ENCODE measurements at places on chromosomes 5 and 9.
A peak's percentile ranks its signal among the peaks of the same experiment; 100 is the strongest.

GRCh38 chr5:124677374-124678351 is 68.8 kb downstream of the ZNF608 start:
- DNase-seq = no peak

GRCh38 chr9:35684921-35685320 is 4.8 kb downstream of the TPM2 start:
- no peak for DNase-seq

DNA sequence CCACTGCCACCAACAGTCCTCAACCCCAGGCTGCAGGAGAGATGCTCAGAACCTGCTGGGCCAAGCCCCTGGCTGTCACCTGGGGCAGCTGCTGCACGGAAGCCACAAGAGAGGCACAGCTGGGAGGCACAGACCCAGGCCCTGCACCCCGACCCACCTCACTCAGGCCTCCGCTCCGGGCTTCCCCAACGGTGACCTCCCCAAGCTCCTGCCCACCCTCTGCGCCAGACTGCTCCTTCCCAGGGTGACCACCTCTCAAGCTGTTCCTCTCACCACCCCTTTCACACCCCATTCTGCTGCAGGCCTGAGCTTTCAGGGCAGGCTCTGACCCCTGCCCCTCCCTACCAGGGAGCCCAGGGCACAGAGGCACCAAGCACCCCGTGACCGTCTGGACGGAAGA is 33.0 kb downstream of the VAV2 start:
- DNase-seq = no peak

- DNase-seq = no peak
These were observed 7.6 kb upstream of the CXXC5 start for GRCh38 chr5:139640421-139641115.

DNA sequence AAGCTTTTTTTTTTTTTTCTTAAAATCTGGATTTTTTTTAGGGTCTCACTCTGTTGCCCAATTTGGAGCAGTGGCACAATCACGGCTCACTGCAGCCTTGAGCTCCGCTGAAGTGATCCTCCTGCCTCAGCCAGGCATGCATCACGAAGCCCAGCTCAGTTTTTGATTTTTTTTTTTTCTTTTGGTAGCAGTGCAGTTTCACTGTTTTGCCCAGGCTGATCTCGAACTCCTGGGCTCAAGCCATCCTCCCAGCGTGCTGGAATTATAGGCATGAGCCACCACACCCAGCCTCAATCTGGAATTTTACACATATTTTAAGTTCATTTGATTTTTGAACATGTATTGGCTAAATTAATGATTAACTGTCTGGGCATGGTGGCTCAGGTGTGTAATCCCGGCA is 36.3 kb downstream of the TRIO start:
- no peak for DNase-seq

DNA sequence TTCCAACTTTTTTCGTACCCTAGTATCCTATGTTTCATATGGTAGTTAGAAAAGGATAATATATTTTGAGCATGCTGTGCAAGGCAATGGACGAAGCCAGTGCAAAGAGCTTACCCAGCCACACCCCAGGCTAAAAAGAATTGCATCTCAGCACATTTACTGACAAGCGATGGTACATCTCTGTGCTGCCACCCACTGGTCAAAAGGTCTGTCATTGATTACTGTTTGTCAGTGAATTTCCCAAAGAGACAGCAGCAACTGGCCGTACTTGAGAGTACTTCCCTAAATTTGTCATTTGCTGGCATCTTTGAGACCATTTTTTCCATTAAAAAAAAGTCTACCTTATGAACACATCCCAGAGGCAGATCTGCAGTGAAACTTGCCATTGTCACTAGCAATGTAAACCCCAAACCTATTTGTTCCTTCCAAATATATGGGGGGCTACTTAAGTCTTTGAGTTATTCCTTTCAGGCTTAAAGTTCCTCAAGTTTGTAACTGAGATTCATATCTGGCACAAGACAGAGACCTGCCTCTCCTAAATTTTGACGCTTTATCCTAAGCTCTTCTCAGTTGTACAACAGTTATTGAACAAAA is 184.3 kb downstream of the CTNND2 start:
- DNase-seq = peak; percentile 21

DNA sequence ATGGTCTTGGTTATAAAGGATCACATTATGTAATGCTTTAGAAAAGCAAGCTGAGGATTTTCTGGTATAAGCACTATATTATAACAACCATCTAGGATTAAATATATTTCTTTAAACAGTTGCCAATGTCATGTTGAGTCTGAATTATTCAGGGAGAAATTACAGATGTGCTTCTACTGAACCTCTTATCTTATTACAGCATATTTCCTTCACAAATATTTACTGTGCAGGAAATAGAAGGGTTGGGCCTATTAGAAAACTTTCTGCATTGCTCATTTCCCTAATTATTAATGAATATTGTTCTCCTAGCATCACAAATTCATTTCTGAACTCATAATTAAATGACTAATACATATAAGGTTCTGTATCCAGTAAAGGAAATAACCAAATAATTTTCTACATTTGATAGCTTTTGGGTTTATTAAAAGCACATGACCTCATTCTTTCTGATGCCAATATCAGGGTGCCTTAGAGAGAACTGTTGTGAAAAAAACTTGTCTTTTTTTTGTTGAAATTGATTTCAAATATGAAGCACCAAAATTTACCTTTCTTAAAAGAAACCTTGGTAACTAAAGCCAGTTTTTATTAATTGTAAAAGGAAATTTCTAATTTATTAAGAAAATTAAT is 476.8 kb upstream of the PTGER4 start:
- no peak for DNase-seq

GRCh38 chr5:178625679-178626483 is 969 bp downstream of the CLK4 start:
- DNase-seq = peak; percentile 31

- no peak for DNase-seq
These were observed 120.8 kb upstream of the SLC27A6 start for GRCh38 chr5:128844354-128844923.

DNA sequence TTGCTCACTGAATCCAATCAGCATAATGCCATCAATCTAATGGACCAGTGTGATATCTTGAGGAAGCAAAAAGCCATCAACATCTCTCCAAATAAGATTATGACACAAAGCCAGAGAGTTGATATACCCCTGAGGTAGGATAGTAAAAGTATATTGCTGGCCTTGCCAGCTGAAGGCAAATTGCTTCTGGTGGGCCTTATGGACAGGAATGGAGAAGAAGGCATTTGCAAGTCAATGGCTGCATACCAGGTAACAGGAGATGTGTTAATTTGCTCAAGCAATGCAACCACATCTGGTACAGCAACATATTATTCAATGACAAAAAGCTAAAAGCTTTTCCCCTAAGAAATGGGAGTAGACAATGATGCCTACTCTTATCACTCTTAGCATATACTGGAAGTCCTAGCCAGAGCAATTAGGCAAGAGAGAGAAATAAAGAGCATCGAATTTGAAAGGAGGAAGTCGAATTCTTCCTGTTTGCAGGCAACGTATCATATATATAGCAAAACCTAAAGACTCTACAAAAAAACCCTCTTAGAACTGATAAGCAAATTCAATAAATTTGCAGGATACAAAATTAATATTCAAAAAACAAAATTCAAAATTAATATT is 216.1 kb upstream of the RASA1 start:
- DNase-seq = no peak

DNA sequence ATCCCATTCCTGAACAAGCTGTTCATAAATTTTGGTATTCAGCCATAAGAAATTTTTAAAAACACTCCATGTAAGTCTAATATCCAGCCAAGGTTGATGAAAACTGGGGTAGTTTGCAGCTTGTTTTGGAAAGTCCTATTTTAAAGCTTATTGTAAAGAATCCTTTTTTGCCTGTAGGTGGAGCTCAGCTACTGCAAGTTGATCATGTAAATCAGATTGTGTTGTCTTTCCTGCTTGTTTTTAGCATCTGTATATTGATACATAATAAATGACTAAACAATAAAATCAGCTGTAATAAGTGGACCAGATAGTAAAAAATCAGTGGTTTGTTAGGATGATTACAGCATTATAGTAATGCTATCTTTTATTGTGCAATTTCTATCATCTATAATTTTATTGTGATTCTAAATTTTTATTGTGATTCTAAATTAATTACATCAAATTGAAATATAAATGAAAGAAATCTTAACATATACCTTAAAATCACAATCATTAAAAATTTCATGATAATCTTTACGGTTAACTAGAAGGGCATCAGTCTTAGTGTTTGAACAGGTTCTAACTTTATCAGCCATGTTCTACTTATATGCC is 42.4 kb downstream of the CWC27 start:
- peak; percentile 46 for DNase-seq

DNA sequence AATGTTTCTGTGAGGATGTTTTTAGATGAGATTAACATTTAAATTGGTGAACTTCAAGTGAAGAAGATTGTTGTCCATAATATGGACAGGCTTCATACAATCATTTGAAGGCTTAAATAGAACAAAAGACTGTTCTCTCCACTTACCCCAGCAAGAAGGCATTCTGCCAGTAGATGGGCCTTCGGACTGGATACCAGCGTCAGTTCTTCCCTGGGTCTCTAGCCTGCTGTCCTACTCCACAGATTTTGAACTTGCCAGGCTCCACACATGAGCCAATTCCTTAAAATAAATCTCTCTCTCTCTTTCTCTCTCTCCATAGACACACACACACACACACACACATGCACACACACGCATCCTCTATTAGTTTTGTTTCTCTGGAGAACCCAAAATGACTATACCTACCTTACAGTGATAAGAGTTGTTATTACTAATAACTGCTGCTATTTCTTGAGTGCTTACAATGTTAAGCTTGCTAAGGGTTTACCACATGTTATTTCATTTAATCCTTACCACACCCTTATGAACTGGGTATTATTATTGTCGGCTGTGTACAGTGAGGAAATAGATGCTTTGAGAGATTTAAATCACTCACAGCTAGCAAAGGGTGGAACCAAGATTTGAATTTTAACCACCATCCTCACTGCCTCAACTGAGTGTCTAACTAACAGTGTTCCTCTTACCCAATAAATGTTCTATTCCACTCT is 19.8 kb upstream of the IQGAP2 start:
- DNase-seq = no peak

DNA sequence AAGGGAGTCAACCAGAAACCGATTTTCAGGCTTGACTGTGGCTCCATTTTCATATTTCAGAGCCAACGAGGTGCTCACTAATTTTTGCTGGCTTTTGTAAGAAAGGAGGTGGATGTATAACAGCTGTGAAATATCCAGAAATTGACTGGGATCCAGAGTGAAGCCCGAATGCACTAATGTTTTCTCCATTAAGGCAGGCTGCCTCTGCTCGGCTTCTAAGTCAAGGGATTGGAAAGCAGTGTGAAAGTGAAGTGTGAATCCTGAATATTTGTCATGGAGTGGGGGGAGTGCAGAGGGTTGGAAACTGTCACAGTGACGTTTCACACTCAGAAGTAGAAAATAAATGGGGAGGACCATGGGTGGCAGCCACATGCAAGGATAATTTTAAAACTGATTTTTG is 237.4 kb downstream of the GOLPH3 start:
- no peak for DNase-seq

GRCh38 chr5:4758996-4759395 is 381.1 kb upstream of the ADAMTS16 start:
- DNase-seq = no peak

DNA sequence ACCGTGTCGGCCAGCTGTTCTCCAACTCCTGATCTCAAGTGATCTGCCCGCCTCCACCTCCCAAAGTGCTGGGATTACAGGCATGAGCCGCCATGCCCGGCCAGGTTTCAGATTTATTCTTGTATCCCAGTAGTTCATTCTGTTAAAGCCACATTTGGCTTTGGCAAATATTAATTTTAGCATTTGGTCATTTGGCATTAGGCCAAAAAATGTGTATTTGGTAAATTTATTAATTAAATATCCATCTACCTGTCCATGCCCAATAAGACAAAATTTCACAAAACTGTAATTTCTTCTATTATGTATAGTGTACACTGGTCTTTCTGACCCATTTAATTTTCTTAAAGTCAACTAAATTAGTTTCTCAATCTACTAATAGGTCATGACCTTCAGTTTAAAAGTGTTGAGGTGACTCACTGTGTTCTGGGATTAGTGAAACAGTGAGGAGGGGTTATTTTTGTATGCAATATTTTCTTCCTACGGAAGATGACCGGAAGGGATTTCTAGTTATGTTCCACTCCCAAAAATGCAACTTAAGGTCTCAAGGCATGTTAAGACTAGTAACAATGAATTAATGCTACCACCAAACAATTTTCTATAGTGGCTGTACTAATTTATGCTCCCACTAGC is 21.0 kb downstream of the OSTF1 start:
- DNase-seq = no peak

DNA sequence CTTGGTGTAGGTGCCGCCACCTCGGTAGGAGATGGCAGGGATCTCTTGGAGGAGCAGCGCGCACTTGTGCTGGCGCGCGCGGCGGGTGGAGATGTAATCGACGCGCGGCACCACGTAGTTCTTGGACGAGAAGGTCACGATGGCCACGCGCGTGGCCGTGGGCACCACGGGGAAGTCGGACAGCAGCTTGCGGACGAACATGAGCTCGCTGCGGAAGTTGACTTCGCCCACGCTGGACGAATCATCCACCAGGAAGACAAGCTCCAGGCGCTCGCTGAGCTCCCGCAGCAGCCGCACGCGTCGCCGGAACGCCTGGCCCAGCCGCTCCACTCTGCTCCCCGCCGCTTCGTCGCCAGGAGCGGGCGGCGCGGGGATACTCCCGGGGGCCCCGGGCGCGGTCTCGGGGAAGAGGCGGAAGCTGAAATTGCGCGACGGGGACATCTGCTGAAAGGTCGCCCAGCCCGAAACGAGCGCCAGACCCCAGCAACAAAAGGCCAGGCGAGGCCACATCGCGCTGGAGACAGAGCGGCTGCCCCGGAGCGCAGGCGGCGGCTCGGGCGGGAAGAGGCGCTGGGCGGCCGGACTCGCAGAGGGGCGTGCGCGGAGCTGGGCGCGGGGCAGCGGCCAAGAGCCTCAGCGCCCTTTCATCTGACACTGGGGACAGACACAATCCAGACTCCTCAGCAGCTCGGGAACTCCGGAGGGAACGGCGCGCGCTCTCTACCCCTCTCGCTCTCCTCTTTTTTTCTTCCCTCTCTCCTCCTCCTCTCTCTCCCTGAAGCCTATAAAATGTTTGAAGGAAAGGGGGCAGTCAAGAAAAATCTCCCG is at the start of gene SVEP1:
SVEP1 (minus strand) TSS at position 708 of the 828 bp plus-strand sequence; CDS start at position 510, 198 bp downstream.
- no peak for DNase-seq

DNA sequence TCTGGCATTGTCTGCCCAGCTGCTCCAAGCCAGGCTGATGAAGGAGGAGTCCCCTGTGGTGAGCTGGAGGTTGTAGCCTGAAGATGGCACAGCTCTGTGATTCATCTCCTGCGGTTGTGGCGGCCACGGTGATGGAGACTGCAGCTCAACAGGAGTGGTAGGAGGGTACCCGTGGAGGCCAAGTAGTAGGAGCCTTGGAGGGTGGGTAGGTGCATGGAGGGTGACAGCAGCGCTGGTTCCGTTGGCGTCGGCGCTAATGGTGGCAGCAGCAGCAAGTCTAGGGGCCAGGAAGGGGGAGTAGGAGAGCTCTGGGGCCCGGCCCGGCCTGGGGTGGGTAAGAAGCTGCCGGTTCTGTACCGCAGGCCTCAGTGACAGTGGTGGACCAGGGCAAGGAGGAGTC is 22.4 kb upstream of the TRIM52 start:
- DNase-seq = no peak
